ENCODE measurements at places on chromosomes 2 and 18.
A peak's percentile ranks its signal among the peaks of the same experiment; 100 is the strongest.

- H3K27me3 ChIP-seq, result no peaks in the 10 kb centered on the region
- H3K36me3 ChIP-seq, result no peaks in the 10 kb centered on the region
- DNase-seq, result no peak
- no peak overlapping the region for H3K27ac ChIP-seq
- H3K4me1 ChIP-seq, result no peaks in the 10 kb centered on the region
These were observed 156.3 kb downstream of the TTC32 start for GRCh38 chr2:19745318-19746136.

DNA sequence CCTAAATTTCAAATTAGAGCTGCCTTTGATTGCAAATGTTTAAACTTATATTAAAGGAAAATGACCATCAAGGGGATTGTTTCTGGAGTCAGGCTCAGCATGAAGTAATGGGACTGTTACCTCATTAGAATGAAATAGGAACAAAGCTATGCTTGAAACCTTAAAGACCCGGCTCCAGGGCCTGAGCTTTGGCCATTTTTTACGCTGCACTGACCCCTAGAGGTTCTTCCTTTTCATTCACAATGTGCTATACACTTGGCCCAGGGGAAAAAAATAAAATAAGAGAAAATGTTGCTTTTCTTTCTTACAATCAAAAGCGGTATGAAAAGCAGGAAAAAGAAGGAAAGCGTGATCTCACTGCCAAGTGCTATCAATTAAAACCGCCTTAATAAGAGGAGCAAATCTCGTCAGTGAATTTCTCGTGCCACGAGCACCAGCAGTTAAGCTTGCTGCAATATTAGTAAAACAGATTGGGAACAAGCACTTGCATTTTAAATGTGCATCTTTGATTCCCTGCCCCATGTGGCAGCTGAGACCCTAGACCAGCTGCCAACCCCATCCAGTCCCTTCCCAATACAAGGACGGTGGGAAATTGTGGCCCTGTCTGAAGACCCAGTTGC, 96.6 kb downstream of the MBD2 start:
- H3K27me3 ChIP-seq, result no peaks in the 10 kb centered on the region
- H3K4me3 ChIP-seq, result no peak overlapping the region
- no peak overlapping the region for H3K27ac ChIP-seq

- no peak for DNase-seq
- H3K27me3 ChIP-seq, result no peaks in the 10 kb centered on the region
- no peaks in the 10 kb centered on the region for H3K36me3 ChIP-seq
- H3K4me1 ChIP-seq, result peaks cover 8% of the 10 kb centered on the region
- H3K27ac ChIP-seq, result no peak overlapping the region
These were observed 5.3 kb upstream of the TTC39C start for GRCh38 chr18:24009246-24009645.

- H3K4me3 ChIP-seq, result no peak overlapping the region
- H3K36me3 ChIP-seq, result no peaks in the 10 kb centered on the region
- no peaks in the 10 kb centered on the region for H3K27me3 ChIP-seq
- DNase-seq, result no peak
- no peak overlapping the region for H3K27ac ChIP-seq
These were observed 50.9 kb downstream of the ADI1 start for GRCh38 chr2:3468296-3468988.

DNA sequence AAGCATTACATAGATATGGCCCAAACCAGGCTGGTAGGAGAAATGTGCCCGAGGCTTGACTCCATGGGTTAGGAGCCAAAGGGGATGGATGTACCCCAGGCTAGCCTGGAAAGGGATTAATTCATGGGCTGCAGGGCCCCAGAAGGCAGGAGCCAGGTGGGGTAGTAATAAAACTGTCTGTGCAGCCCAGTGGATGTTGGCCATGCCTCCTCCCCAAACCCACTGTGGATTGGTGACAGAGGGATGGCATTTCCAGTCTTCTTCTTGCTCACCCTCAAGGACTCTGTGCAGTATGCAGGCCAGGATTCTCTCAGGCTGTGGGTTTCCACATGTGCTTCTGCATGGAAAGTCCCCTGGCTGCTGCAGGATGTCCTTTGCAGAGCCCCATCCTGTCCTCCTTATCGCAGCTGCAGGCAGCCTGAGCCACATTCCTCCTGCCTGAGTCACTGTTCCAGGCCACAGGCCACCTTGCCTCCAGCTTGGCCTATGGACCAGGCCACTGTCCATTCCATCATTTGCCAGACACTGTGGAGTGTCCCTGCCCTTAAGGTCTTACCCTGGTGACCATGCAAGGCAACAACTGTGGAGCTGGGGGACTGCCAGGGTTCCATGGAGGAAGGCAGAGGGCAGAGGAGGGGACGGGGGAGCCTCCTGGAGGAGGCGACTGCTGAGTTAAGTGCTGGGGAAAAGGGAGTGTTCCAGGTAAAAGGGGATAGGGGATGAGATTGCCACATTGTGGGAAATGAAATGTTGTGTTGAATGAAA, 38.9 kb downstream of the INO80C start:
- no peaks in the 10 kb centered on the region for H3K27me3 ChIP-seq
- H3K4me3 ChIP-seq, result no peak overlapping the region
- H3K4me1 ChIP-seq, result peaks cover 9% of the 10 kb centered on the region
- H3K36me3 ChIP-seq, result no peaks in the 10 kb centered on the region

DNA sequence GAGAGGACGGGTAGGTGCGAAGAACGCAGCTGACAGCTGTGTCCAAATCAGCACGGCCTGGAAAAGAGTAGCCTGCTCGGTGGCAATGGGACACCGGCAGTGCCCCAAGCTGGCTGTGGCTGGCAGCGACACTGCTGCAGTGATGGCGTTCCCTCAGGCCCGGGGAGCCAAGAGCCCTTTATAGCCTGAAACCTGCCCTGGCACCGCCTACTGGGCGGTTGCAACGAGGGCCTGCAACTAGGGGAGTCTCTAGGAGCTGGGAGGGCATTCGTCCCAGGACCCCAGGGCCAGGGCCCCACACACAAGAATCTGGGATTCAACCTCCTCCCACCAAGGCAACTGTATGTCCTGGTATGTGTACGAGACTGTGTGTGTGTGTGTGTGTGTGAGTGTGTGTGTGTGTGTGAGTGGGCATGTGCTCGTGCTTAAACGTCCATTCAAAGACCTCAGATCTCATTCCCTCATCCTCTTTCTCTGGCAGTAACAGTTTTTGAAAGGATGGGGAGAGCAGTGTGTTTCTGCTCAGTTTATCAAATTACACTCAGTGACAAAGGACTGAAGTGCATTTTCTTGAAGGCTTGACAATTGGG, 6.8 kb upstream of the CYP26B1 start:
- peaks cover 3% of the 10 kb centered on the region for H3K4me1 ChIP-seq
- peaks cover 35% of the 10 kb centered on the region for H3K27me3 ChIP-seq
- DNase-seq, result peak; percentile 40
- no peak overlapping the region for H3K4me3 ChIP-seq

- H3K27me3 ChIP-seq, result no peaks in the 10 kb centered on the region
- H3K4me1 ChIP-seq, result no peaks in the 10 kb centered on the region
- no peak overlapping the region for H3K4me3 ChIP-seq
- H3K36me3 ChIP-seq, result no peaks in the 10 kb centered on the region
These were observed 18.7 kb upstream of the NCKAP5 start for GRCh38 chr2:133586978-133587377.

- no peaks in the 10 kb centered on the region for H3K36me3 ChIP-seq
- no peak overlapping the region for H3K27ac ChIP-seq
- no peak overlapping the region for H3K4me3 ChIP-seq
- no peaks in the 10 kb centered on the region for H3K27me3 ChIP-seq
These were observed 173.6 kb downstream of the SMAD7 start for GRCh38 chr18:48777026-48777743.

DNA sequence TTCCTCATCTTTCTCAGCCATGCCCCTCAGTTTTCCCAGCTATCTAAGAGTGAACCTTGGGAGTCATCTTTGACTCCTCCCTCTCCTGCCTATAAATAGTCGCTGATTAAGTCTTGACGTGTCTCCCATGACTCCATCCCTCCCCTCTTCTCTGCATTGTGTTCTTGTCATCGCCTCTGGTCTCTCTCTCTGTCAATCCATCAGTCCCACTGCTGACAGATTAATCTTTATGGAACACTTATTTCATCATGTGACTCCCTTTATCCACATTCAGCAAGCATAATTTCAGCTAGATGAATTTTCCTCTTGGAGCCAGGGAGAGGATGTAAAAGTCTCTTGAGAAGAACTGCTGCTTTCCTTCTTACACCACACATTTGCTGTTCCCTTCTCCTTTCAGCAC, 9.4 kb downstream of the ADAM23 start:
- no peaks in the 10 kb centered on the region for H3K36me3 ChIP-seq
- no peak overlapping the region for H3K4me3 ChIP-seq
- H3K27me3 ChIP-seq, result no peaks in the 10 kb centered on the region
- H3K4me1 ChIP-seq, result peaks cover 11% of the 10 kb centered on the region
- H3K27ac ChIP-seq, result no peak overlapping the region

GRCh38 chr18:74828200-74828599, 230.5 kb downstream of the ZNF407 start:
- no peak overlapping the region for H3K4me3 ChIP-seq
- H3K27me3 ChIP-seq, result no peaks in the 10 kb centered on the region
- no peak for DNase-seq

DNA sequence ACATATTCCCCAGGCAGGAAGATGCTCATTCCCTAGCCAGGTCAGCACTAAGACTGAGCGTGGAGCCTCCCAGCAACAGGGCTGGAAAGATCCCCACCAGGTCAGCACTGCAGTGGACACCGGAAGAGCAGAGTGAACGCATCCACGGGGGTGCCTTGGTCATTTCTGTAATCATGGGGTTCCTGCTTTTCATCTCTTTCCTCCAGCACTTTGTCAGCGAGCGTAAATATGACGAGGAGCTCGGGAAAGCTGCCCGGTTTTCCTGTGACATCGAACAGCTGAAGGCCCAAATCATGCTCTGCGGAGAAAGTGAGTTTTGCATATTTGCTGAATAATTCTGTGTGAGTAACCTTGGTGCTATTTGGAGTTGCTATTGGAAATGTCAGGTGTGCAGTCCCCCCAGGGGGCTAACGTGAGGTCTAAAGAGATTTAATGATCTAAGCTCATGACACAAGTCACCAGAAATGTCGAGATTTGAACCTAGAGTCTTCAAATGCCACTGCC, 40.1 kb downstream of the KCTD18 start:
- H3K27ac ChIP-seq, result 0 out of 2 replicates have a peak overlapping the region, but pooled peaks have one; percentile 50

GRCh38 chr2:69151931-69152330, 139.0 kb downstream of the ANTXR1 start:
- no peak overlapping the region for H3K27ac ChIP-seq
- H3K4me1 ChIP-seq, result peaks cover 4% of the 10 kb centered on the region
- no peaks in the 10 kb centered on the region for H3K27me3 ChIP-seq
- no peaks in the 10 kb centered on the region for H3K36me3 ChIP-seq
- H3K4me3 ChIP-seq, result no peak overlapping the region

DNA sequence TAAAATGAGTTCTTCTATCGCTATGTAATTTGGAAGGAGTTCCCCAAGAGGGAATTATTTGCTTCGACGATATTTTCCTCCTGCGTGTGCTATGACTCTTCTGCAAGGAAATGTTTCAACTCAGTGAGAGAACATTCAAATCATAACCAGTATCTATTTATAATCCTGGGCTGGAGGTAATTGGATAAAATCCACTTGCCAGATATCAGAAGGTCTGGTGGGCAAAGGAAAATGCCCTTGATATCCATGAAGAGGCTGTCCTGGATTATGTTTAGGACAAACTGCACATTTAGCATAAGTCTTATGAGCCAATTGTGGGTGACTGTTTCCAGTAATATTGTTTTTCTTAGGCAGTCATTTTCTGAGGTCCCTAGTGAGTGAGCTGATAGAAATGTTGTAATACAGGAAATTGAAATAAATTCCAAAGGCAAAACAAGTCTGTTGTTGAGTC, 17.7 kb downstream of the RPIA start:
- no peak overlapping the region for H3K4me3 ChIP-seq
- no peak overlapping the region for H3K27ac ChIP-seq
- no peaks in the 10 kb centered on the region for H3K4me1 ChIP-seq
- DNase-seq, result no peak
- no peaks in the 10 kb centered on the region for H3K27me3 ChIP-seq
- H3K36me3 ChIP-seq, result peaks cover 5% of the 10 kb centered on the region

- H3K27me3 ChIP-seq, result no peaks in the 10 kb centered on the region
- H3K4me3 ChIP-seq, result no peak overlapping the region
- H3K27ac ChIP-seq, result 0 out of 2 replicates have a peak overlapping the region, but pooled peaks have one; percentile 16
- peaks cover 13% of the 10 kb centered on the region for H3K4me1 ChIP-seq
- peak; percentile 71 for DNase-seq
- no peaks in the 10 kb centered on the region for H3K36me3 ChIP-seq
These were observed 615.0 kb upstream of the FANCL start for GRCh38 chr2:58856100-58856499.

- H3K36me3 ChIP-seq, result no peaks in the 10 kb centered on the region
- 0 out of 2 replicates have a peak, but pooled peaks cover 6% of the 10 kb centered on the region for H3K4me1 ChIP-seq
- no peaks in the 10 kb centered on the region for H3K27me3 ChIP-seq
- no peak for DNase-seq
- H3K4me3 ChIP-seq, result no peak overlapping the region
These were observed 38.8 kb downstream of the CENPO start for GRCh38 chr2:24832073-24832461.

DNA sequence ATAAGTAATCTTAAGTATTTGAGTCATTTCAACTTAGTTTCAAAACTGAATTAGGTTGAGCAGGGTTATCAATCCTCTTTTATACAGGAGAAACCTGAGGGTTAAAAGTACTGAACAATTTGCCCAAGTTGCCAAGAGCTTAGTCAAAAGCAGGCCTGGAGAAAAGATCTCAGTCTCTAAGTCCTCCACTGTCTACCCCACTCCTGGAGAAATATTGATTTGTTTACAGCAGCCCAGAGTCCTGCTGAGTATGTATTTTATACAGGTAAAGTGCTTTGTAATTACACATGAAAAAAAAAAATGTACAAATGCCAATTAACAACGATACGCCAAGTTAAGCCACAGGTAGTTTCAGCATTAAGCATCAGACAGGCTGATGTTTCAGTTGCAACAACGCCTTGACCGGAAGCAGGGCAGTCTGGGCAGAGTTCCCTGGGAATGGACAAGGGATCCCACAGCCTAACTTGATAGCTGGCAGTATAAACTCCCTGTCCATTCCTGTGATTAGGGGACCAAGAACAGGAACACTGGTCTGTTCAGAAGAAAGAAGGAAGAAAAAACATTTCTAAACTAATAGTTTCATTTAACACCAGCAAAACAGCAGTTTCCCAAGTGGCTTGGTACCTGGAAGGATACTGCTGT, 132.9 kb downstream of the MYO5B start:
- H3K36me3 ChIP-seq, result no peaks in the 10 kb centered on the region
- H3K27me3 ChIP-seq, result no peaks in the 10 kb centered on the region
- H3K27ac ChIP-seq, result no peak overlapping the region
- DNase-seq, result no peak

- H3K4me1 ChIP-seq, result no peaks in the 10 kb centered on the region
- H3K36me3 ChIP-seq, result no peaks in the 10 kb centered on the region
- no peak overlapping the region for H3K27ac ChIP-seq
These were observed 688 bp downstream of the CDH20 start for GRCh38 chr18:61333746-61334490.

GRCh38 chr2:69718338-69718965, 23.5 kb upstream of the ANXA4 start:
- H3K4me1 ChIP-seq, result peaks cover 34% of the 10 kb centered on the region
- H3K27ac ChIP-seq, result peak overlapping the region; percentile 10
- DNase-seq, result no peak
- no peaks in the 10 kb centered on the region for H3K27me3 ChIP-seq

DNA sequence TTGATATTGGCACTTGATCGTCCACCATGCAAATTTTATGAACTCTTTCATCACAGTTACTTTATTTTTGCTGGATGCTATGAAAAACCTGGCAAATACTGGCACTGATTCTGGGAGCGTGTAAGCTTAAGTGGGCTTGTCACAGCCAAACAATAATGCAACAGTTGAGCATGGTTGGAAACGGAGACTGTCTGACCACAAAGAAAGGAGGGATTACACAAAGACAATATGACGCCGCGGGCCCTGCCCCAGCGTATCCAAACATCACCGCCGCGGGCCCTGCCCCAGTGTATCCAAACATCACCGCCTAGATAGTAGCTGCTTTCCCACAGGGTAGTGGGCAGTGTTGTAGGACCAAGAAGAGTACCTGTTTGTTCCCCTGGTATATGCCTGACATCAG, 135.9 kb downstream of the PRPF40A start:
- peaks cover 7% of the 10 kb centered on the region for H3K4me1 ChIP-seq
- no peak for DNase-seq
- H3K27me3 ChIP-seq, result no peaks in the 10 kb centered on the region
- H3K4me3 ChIP-seq, result no peak overlapping the region
- H3K27ac ChIP-seq, result no peak overlapping the region

Measured in GM23338 (cell line).